ENCODE measurements at places on chromosomes 3 and 15.
A peak's percentile ranks its signal among the peaks of the same experiment; 100 is the strongest.

DNA sequence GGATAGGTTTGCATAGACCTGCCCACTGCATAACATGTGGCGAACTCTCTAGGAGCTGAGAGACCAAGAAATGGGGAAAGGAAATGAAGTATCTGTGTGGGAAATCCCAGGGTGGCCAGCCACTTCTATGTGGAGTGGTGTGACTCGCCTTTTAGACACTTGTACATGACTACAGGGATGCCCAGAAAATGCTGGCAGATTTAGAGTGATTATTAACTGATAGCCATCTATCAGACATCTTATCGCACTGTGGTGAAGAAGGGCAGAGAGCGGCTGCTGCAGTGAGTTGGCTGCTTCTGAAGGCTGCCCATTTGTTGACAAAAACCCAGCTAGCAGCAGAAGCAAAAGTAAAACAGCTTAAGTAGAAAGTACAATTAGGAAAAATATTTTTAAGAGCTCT lies 18.1 kb upstream of the STAC start:
- no peak for DNase-seq

DNA sequence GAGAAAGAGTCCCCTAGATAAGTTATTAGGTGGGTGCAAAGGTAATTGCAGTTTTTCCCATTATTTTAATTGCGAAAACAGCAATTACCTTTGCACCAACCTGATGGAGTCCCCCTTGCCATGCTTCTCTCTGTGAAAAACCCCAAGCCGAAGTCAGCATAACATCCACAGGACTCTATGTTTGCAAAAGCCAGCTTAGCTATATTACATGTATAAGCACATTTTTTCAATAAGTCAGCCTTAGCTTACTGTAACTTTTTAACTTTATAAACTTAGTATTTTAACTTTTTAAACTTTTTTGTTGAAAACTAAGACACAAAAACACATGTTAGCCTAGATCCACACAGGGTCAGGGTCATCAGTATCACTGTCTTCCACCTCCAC lies 21.4 kb upstream of the MUC20 start:
- DNase-seq = peak; percentile 4

DNA sequence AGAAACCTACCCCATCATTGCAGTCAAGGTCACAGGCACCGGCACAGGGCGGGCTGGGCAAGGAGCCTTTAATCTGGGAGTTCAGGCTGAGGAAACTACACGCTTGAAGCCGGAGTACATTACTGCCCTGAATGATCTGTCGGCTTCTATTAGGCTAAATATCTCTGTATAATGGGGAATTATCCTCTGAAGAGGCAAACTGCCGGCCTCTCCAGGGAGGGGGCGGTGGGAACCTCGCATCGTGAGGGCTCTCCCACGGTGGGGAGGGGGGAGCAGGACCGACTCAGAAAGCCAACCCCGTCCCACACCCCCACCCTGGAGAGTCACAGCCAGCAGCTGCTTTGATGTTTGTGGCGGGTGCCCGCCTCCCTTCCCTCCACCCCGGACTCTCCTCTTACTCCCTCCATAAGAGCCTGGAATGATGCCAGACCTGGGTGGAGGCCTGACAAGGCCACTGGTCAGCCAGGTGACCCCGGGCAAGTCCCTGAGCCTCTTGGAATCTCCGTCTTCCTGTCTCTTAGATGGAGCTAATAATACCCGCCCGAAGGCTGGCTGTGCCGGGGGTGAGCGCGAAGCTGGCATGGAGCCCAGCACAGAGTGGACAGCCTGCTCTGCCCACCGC lies 63.4 kb upstream of the LINGO1 start:
- DNase-seq = no peak

GRCh38 chr3:111667621-111668239 lies 72.6 kb upstream of the ZBED2 start:
- DNase-seq = peak; percentile 62

GRCh38 chr3:98545940-98546339 lies 14.2 kb downstream of the GPR15 start:
- DNase-seq = no peak

- no peak for DNase-seq
Observed at GRCh38 chr15:40016224-40016865, 22.6 kb downstream of the SRP14 start.

GRCh38 chr3:7204848-7205156 lies 343.9 kb downstream of the GRM7 start:
- DNase-seq = no peak

DNA sequence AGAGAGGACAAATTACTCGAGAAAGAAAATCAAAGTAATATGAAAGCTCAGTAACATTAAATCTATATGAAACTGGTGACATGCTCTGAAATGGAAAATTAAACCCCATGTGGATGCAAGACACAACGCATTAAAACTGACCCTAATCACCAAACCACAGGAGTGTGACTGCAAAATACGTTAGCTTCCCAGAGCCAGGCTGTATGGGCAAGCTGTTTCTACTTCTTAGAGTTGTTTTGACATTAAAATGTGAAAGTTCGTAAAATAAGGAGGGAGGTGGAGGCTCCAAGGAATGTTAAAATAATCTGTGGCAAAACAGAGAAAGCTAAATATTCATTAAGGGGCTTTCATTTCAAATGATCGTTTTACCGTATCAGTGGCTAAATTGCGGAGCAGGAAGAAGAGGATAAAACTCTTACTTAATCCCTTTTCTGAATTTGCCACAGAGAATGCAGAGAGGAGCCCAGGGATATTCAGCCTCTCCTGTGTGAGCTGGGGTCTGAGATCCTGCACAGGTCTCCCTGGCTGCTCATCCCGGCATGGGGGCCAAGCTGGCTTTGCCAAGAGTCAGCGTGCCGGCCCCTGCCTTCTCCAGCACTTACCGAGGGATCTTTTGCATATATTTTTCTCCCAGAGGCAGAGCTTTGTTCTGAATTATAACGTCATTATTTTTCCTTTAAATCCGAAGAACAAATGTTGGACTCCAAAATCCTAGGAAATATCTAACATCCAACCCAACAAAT lies 239.8 kb upstream of the THBS1 start:
- DNase-seq = no peak

- DNase-seq = no peak
Observed at GRCh38 chr3:183369117-183369516, 59.3 kb downstream of the MCF2L2 start.

GRCh38 chr3:42080453-42080872 lies 10.7 kb upstream of the TRAK1 start:
- DNase-seq = no peak

GRCh38 chr3:126270145-126270811 lies 86.9 kb downstream of the KLF15 start:
- no peak for DNase-seq

GRCh38 chr3:193832833-193833413 lies 239.9 kb downstream of the OPA1 start:
- no peak for DNase-seq

DNA sequence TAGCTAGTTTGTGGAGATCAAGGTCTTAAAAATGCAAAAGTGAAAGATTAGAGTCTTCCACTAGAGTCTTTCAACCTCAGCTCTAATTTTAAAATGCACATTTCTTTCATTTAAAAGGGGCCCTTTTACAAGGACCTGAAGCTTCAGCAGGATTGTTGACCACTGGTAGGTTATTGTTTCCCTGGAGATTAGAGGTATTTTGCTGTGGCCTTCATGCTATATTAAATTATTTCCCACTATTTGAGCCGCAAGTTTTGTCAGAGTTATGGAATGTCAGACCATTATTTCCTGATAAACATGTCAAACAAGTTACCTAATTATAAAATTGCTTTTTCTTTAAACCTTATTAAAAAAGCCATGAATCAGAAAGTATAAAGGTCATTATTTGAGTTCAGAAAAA lies 103.1 kb upstream of the CCNL1 start:
- no peak for DNase-seq

DNA sequence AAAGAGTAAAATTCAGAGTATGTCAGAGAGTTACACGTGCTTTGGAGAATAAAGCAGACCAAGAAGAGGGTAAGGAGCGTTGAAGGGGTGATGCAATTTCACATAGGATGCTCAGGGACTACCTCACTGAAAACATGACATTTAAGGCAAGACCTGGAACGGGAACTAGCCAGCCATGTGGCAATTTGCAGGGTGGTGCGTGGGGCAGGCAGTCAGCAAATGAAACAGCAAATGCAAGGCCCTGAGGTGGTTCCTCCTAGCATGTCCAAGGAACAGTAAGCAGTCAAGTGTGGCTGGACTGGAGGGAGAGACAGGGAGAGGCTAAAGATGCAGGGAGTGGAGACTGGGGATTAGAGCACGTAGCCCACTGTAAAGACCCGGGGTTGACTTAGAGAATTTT lies 146.1 kb upstream of the LPP start:
- DNase-seq = no peak

- no peak for DNase-seq
Observed at GRCh38 chr3:38097446-38098375, 39.2 kb downstream of the ACAA1 start.

- no peak for DNase-seq
Observed at GRCh38 chr3:10395196-10395595, 74.3 kb upstream of the SEC13 start.

- DNase-seq = no peak
Observed at GRCh38 chr3:54046641-54047214, 75.6 kb upstream of the CACNA2D3 start.

- no peak for DNase-seq
Observed at GRCh38 chr3:189353988-189354889, 182.5 kb downstream of the TPRG1 start.

DNA sequence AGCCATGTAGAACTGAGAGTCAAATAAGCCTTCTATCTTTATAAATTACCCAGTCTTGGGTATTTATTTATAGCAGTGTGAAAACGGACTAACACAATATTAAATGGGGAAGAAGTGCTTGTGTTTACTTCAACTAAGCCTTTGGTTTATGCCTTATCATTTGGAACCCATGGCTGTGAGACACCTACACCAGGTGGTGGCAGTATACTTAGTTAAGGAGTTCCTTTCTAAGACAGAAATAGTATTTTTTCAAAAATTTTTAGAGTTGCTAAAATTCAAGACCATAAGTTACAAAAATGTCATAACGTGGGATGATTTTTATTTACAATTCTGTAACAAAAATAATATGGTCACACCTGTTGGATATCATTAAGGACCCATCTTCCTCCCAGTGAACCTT lies 354.5 kb upstream of the SOX14 start:
- DNase-seq = no peak

DNA sequence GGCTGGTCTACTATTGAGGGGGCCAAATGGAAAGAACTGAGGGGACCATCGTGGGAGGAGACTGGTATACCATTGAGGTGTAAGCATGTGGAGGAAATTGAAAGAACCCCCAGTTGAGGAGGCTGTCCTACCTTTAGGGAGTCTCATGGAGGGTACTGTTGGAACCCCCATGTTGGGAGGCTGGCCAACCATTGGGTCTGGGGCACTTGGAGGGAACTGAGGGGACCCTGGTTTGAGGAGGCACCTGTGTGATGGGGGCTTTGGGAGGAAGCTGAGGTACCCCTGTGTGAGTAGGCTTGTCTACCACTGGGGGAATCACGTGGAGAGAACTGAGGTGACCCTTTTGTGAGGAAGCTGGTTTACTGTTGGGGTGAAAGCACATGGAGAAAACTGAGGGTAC lies 157.5 kb downstream of the FBLN2 start:
- DNase-seq = no peak

DNA sequence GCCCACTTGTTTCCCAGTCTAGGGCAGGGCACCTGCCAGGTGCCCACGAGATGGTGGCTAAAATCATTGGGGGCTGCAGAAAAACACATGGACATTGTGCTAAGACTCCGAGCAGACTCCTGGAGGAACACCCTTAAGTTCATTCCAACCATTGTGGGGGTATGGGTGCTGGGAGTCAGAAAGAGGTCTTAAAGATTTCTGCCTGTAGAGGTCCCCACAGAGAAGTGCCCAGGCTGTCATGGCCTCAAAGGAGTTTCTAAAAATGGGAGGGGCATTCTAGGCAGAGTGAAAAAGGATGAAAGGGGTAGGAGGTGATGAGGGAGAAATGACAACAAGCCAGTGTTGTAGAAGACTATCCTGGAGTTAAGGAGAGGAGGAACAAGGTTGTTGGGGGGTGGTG lies 17.1 kb downstream of the RBP1 start:
- DNase-seq = no peak

DNA sequence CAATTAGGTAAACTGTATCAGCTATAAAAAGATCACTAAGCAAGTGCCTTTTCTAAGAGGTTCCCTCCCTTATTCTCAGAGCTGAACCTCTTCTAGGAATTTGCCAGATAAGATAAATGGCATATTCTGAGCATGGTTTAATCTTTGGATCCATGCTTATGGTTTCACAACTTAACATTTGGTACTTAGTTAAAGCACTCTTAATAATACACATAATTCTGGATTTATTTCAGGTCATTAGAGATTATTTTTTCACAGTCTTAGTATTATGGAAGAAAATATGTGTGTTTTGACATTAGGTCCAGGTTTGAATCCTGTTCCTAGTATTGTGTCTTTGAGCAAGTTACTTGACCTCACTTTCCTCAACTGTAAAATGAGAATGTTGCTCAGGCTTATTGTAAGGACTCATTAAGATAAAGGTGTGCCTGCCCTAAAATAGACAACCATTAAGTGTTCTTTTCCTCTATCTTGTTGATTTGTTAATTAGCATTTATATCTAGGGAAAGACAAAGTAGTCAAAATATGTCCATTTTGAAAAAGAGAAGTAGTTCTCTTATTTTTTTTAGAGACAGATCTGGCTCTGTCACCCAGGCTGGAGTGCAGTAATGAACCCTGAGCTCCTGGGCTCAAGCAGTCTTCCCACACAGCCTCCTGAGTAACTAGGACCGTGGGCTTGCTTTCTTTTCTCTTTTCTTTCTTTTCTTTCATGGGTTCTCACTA lies 43.4 kb downstream of the TSC22D2 start:
- DNase-seq = no peak

GRCh38 chr3:65478551-65479500 lies 559.9 kb downstream of the MAGI1 start:
- DNase-seq = no peak

- DNase-seq = no peak
Observed at GRCh38 chr3:17942856-17943255, 200.4 kb upstream of the TBC1D5 start.

GRCh38 chr3:171018156-171018935 lies 8.2 kb downstream of the SLC2A2 start:
- DNase-seq = no peak

All from GM20000 (cell line).